MM.1S (cell line): ENCODE measurements at places on chromosomes 3 and 15.
A peak's percentile ranks its signal among the peaks of the same experiment; 100 is the strongest.

DNA sequence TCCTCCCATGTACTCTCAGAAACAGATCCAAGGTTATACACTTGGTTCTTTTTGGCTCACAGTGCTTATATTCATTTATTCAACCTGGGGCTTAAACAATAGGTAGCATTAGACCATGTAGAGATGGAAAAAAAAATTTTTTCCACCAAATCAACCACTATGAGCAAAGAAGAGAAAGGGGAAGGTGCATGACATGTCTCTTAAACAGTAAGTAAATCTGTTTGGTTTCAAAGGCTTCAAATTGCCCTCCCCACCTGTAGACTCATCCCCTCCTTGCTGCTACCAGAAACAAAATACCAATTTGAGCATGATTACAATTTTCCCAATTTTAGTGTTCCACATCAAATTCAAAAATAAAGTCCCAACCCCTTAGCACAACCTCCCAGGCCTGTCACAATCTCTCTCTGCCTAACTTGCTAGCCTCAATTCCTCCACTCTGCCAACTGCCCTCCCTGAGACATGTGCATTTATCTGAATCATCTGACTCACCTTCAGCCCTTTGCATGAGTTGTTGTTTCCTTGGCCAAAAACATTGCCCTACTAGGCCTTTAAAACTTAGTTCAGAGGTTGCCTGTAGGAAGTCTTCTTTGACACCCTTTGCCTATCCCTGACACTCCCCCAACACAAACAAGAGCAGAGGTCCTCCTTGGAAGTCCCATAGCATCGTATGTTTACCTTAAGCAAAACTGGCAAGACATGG lies 30.3 kb upstream of the TSC22D2 start:
- DNase-seq: no peak

DNA sequence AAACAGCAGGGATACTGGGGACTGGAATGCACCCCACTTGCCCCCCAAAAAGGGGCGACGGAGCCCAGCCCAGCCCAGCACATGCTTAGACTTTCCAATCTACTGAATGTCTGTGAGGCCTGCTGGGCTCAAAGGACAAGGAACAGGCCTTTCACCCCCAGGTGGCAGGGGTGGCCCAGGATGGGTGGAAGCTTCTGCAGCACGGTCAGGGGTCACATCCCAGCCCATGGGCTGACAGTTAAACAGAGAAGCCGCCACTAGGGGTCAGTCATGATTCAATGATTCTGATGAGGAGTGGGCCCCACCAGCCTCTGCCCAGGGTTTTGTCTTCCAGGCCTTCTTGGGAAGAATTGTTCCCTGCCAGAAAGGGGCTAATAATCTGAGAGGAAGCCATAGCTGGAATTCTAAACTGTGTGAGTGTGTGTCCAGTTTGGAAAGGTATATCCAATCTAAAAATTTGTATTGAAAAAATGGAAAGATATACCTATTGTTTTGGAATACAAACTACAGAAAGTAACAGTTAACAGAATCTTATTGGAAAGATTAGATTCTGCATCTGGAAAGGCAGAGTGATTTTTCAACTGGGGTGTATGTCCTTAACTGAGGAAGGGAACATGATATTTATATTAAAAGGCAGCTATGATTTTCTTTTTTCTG lies 2.2 kb downstream of the CHRNB4 start:
- peak; percentile 59 for DNase-seq

GRCh38 chr3:193590088-193590856 lies 2.7 kb upstream of the OPA1 start:
- no peak for DNase-seq

DNA sequence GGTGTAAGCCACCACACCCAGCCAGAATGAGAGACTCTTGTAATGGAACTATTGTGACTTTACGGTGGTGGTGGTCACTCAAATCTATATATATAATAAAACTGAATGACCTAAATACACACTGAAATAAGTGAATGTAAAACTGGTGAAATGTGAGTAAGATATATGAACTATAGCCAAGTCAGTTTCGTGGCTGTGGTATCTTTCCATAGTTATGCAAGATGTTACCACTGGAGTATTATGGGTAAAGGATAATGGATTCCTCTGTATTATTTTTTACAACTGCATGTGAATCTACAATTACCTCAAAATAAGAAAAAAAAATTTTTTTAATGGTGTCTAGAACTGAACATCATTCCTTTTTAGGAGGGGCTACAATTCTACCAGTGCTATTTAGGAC lies 21.9 kb downstream of the PIK3CB start:
- DNase-seq: no peak

GRCh38 chr3:35680866-35681650 lies 41.7 kb downstream of the ARPP21 start:
- DNase-seq: no peak

DNA sequence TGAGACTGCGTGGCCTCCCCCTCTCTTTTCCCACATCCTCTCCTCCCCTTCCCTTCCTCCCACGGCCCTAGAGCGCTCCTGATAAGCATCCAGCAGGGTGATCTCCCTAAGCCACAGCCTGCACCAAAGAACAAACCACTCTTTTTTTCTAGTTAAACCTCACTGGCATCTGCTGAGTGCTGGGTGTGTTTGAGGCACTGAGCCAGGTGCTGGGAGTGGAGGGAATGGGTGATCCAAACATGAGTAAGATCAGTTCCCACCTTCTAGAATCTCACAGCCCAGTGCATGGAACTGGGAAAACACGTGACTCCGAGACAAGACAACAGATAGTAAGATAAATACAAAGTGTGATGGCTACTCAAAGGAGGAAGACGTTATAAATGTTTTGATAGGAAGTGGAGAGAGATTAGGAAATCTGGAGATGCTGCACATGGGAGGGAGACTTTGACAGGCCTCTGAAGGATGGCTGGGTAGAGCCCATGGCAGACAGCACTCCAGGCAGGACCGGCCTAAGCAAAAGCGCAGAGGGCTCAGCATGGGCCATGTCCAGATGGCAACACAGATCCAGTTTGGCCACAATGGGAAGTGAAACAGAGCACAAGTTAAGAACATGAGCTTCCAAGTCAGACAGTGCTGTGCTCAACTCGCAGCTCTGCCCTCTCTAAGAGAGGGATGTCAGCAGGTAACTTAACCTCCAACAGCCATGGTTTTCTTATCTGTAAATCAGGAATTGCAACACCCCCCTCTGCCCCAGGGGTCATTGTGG lies 55.6 kb downstream of the CCR3 start:
- peak; percentile 40 for DNase-seq

DNA sequence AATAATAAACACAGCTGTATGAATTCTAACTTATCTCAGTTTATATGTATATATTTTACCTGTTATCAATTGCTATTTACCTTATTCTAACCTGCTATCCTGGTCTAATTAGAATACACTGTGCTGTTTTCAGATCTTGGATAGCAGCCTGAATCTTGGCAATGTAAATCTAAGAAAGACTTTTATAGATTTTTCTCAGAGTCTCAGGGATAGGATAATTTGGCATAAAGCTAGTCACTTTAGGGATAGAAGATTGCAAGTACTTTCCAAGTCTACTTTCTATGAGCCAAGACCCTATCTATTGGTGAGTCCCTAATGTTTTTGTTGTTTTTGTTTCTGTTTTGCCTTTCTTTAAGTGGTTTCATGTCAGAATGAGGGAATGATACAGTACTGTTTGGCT lies 695.7 kb downstream of the NAALADL2 start:
- no peak for DNase-seq

GRCh38 chr15:34610354-34610753 lies 26.9 kb upstream of the GOLGA8B start:
- peak; percentile 44 for DNase-seq

DNA sequence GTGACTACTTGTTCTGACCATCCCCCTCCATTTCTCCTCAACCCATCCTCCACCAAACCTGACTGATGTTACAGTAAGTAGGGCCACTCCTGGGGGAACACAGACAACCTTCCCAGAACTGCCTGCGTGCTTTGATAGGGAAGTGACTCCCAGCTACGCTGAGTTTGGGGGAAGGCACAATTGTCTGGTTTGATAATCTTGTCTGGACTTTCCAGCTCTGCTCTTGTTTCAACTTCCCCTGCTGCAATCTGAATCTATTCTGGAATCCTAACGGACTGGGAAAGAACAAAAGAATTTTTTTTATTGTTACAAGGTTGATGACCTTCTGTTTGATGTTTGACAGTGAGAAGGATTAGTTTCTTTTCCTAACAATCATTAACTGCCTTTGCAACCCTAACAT lies 895.6 kb downstream of the ROBO1 start:
- DNase-seq: no peak

DNA sequence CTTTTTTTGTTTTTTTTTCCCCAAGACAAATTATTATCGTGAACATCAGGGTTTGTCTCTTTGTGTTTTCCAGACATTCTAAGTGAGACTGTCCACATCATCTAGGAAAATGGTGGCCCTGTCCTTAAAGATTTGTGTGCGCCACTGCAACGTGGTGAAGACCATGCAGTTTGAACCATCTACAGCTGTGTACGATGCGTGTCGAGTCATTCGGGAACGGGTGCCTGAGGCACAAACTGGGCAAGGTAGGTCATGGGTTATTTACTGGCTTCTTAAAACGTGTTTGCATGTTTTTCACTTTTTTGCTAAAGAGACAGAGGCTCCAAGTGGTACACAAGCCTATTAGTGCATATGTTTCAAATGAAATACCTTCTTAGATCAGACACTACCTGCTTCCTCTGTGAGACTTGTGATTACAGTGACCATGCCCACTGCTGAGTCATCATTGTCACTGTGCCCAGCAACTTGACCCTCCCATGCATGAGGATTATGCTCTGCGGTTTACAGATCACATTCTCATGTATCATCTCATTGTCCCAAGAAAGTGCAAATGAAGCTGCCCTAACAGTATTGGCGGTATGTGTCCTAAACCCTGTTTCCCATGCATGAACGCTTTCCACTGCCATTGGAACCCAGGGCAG lies 395.2 kb upstream of the TPM1 start:
- DNase-seq: peak; percentile 15

GRCh38 chr3:149808209-149808829 lies 4.7 kb upstream of the RNF13 start:
- peak; percentile 64 for DNase-seq

DNA sequence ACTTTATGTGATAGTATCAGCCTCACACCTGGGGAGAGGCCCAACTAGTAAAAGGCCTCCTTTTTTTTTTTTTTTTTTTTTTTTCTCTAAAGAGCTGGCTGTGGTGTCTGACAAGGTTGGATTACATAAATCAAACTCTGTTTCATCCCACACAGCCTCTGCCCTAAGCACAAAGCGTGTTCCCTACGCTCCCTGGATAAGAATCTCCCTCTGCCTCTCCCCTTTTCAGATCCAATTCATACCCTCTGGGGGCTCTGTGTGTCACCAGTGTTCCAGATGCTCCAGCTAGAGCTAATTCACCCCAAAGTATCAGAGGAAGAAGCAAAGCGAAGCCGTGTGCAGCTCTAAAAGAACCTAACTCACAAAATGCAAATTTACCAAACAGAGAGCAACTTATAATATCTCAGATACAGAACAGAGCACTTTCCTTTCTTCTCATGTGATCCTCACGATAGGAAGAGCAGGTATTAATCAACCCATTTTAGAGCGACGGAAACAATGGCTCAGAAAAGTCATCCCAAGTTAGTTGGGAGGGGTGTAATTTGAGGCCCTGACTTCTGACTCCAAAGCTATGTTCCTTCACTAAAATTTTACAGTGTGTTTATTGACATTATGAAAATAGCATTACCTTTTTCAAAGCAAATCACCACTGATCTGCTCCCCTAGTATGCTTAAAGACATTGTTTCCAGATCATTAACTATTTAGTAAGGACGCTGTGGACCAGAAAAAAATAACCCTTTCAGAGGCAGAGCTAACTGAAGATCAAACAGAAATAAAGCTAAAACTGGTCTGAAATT lies 12.4 kb downstream of the BMF start:
- peak; percentile 44 for DNase-seq

DNA sequence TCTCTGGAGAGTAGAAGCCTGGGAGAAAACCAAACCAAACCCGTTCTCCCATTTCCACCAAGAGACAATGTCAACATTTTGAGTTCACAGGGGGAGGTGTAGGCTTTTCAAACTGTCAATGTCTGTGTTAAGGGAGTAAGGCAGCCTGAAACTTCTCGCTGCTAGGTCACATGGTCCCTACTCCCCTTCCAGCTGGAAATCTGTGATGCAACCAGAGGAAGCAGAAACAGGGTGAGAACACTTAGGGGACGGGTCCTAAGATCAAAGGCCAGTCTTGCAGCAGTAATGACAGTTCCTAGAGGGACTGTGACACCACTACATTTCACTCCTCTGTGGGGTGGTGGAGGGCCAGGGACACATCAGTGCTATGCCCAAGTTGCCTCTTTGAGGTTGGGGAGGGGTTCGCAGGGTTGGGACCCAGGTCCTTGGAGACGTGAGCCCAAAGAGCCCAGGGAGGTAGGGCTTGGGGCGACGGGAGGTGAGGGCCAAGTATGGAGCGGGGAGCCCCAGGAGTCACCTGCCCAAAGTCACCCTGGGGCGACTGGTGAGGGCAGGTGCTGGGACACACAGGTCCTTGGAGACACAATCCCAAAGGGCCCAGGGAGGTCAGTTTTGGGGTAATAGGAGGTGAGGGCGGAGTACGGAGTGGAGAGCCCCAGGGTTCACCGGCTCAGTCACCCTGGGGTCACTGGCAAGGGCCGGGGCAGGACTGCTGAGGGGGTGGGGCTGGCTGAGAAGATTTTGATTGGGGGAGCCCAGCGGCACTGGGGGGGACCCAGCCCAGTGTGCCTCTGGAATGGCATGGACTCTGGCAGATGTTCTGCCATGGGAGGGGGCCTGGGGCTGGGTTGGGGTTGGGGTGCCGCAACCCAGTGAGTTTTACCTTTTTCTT lies 582 bp downstream of the GOLGA6L2 start:
- no peak for DNase-seq

- no peak for DNase-seq
These were observed 141.8 kb downstream of the THSD4 start for GRCh38 chr15:71256934-71257664.

GRCh38 chr15:79930516-79930915 lies 33.7 kb upstream of the MTHFS start:
- no peak for DNase-seq

- DNase-seq: no peak
These were observed 449 bp downstream of the ROBO1 start for GRCh38 chr3:79767194-79767904.

DNA sequence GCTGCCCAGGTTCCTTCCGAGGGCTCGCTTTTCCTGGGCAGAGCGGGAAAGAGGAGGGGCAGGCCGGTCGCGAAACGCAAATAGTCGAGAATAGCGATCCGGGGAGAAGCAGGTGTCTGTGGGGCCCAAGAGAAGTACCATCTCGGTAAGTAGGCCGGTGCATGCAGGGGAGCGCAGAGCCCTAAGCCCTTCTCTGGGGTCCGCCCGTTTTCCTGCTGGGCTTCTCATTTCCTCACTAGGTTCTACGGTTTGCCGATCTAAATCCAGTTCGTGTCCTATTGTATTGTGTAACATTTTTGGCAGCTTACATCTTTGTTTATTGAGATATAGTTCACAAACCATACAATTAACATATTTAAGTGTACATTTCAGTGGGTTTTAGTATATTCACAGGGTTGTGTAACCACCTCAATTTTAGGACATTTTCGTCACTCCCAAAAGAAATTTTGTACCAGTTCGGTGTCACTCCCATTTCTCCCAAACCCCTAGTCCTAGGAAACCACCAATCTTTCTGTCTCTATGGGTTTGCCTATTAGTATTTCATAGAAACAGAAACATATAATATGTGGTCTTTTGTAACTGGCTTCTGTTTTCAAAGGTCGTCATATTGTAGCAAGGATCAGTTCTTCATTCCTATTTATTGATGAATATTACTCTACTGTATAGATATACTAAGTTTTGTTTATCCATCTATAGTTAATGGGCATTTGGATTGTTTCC lies 6.8 kb upstream of the TRIM69 start:
- DNase-seq: peak; percentile 53
